Activated naive CD4-positive, alpha-beta T cell treated with anti-CD3 and anti-CD28 coated beads, Interleukin-2, amount 10 ng/mL, durations not matched to agents 7 days and 5 days (primary cell): ENCODE measurements at places on chromosomes 5 and 9.

DNA sequence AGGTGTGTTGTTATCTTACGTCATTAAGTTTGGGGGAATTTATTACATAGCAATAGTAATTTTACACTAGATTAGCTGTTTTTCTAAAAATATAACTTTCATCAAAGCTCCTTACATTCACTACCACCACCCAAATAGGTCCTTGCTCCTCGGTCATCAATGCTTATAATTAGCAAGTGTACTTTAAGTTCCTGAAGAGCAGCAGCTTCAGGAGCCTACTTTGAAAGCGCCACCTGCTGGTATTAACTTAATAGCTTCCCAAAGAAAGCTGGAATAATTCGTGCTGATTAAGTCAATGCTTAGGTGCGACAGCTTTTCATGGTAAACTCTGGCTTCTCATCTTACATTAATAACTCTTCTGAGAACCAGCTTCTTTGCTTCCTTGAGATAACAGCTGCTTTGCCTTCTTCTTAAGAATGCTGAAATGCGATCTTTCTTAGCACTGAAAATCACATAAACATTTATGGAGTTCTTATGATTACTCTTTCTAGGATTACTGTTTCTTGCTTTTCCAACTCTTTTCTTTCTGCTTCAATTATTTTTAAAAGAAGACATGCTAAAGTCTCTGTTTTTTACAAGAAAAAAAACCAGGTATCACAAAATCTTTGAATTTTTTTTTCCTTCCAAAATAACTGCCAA is 10.0 kb upstream of the C5 start:
- H3K36me3 ChIP-seq, result no peaks in the 10 kb centered on the region
- H3K27me3 ChIP-seq, result no peaks in the 10 kb centered on the region
- H3K4me1 ChIP-seq, result peaks cover 13% of the 10 kb centered on the region
- no peak overlapping the region for H3K4me3 ChIP-seq

GRCh38 chr9:105608721-105609598 is 51.0 kb downstream of the FKTN start:
- no peaks in the 10 kb centered on the region for H3K27me3 ChIP-seq
- H3K36me3 ChIP-seq, result peaks cover 2% of the 10 kb centered on the region
- no peak overlapping the region for H3K27ac ChIP-seq
- no peaks in the 10 kb centered on the region for H3K4me1 ChIP-seq
- no peak for DNase-seq

DNA sequence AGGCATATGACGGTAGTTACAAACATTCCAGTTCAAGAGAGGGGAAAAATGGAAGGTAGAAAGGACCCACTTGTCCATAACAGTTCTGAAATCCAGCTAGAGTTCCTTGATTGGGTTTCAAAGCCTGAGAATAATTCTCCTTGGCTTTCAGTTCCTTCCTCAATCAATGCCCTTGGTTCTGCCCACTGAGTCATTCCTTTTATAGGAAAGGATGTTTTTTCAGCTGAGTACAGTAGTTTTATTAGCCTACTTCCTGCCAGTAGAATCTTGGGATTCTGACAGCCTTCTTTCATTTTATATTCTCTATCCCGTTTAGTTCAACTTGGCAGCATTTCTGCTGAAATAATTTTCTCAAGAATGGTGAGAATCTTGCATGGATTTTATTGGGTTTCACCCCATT is 386.9 kb upstream of the SMC2 start:
- DNase-seq, result no peak
- H3K36me3 ChIP-seq, result no peaks in the 10 kb centered on the region
- H3K27ac ChIP-seq, result no peak overlapping the region
- H3K4me3 ChIP-seq, result no peak overlapping the region
- no peaks in the 10 kb centered on the region for H3K4me1 ChIP-seq

- H3K36me3 ChIP-seq, result no peaks in the 10 kb centered on the region
- H3K4me1 ChIP-seq, result peaks cover 44% of the 10 kb centered on the region
- no peaks in the 10 kb centered on the region for H3K27me3 ChIP-seq
- peak overlapping the region; percentile 81 for H3K27ac ChIP-seq
- no peak for DNase-seq
Measured at GRCh38 chr9:89715318-89715858, 110.6 kb downstream of the GADD45G start.

DNA sequence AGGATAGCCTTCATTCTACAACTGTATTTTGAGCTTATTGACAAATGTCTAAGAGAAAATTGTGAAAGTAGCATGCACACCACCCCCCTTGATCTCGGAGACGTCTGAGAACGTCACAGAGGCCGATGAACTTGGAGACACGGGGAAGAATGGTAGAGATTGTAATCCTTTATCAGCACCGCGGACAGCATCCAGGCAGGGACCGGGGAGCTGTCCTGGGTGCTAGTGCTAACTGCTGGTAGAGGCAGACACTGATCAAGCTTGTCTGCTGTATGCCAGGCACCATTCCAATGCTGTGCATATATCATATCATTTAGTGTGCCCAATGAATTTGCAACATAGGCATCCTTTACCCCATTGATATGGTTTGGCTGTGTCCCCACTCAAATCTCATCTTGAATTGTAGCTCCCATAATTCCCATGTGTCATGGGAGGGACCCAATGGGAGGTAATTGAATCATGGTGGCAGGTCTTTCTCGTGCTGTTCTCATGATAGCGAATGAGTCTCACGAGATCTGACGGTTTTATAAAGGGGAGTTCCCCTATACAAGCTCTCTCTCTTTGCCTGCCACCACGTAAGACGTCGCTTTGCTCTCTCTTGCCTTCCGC is 98.8 kb downstream of the LHX2 start:
- peak; percentile 73 for DNase-seq
- no peaks in the 10 kb centered on the region for H3K4me1 ChIP-seq
- H3K4me3 ChIP-seq, result no peak overlapping the region
- H3K27ac ChIP-seq, result no peak overlapping the region
- peaks cover 18% of the 10 kb centered on the region for H3K27me3 ChIP-seq

DNA sequence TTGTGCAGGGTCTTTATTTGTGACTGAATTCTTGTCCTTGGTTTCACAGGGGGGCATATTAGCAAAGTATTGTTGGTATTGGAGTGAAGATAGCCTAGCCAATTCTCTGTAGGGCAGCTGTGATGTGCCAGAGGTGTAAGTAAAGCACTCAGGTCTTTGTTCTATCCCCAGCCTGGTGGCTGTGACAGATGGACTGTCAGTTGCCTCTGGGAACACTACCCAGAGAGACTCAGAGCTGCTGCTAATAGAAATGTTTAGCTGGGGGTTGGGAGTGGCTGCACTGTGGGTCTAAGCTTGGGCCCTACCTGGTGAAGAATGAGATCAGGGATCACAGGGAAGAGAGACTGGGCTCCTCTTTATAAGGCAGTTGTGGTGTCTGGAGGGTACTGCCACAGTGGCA is 1006.5 kb upstream of the TYRP1 start:
- no peaks in the 10 kb centered on the region for H3K36me3 ChIP-seq
- no peaks in the 10 kb centered on the region for H3K27me3 ChIP-seq
- no peak overlapping the region for H3K27ac ChIP-seq
- H3K4me3 ChIP-seq, result no peak overlapping the region

GRCh38 chr9:127397646-127398274 is 791 bp downstream of the SLC2A8 start:
- DNase-seq, result peak; percentile 33
- no peak overlapping the region for H3K27ac ChIP-seq
- peaks cover 17% of the 10 kb centered on the region for H3K4me1 ChIP-seq
- H3K4me3 ChIP-seq, result peak overlapping the region; percentile 44
- H3K36me3 ChIP-seq, result no peaks in the 10 kb centered on the region

DNA sequence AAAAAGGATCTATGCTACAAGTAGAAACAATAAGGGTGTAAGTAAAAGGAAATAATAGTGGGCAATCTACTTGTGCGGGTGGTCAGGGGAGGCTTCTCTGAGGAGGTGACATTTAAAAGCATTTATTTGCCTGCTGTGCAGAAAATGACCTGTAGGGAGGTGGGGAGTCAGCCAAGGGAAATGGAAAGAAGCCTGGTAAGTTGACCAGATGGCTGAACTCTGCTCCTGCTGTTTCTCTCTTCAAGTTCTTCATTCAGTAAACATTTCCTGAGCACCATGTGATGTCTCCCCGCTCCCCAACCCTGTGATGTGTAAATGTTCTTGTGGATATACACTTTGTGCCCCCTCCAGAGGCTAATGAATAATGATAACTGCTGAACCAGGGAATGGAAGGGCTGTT is 9.9 kb upstream of the SPIN1 start:
- no peaks in the 10 kb centered on the region for H3K4me1 ChIP-seq
- no peak for DNase-seq
- H3K27me3 ChIP-seq, result peaks cover 9% of the 10 kb centered on the region
- no peak overlapping the region for H3K4me3 ChIP-seq
